AG20443 (cell line): ENCODE measurements at places on chromosomes 2 and 18.

- DNase-seq = peak; percentile 12
Measured at GRCh38 chr2:209872675-209873074, 101.0 kb downstream of the UNC80 start.

- no peak for DNase-seq
Measured at GRCh38 chr18:38688416-38688815, 1122.8 kb upstream of the CELF4 start.

- no peak for DNase-seq
Measured at GRCh38 chr2:234597576-234597861, 100.6 kb upstream of the ARL4C start.

GRCh38 chr2:40814616-40815015 is 362.7 kb upstream of the SLC8A1 start:
- no peak for DNase-seq

DNA sequence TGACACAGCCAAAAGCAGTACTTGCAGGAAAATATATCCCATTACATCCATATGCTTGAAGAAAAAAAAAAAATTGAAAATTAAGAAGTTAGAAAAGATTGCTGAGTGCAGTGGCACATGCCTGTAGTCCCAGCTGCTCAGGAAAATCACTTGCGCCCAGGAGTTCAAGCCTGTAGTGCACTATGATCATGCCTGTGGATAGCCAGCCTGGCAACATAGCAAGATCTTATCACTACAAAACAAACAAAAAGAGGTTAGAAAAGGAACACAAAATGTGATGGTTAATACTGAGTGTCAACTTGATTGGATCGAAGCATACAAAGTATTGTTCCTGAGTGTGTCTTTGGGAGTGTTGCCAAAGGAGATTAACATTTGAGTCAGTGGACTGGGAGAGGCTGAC is 361.9 kb downstream of the NYAP2 start:
- DNase-seq = no peak

- no peak for DNase-seq
Measured at GRCh38 chr2:203858176-203858575, 9.4 kb upstream of the CTLA4 start.

DNA sequence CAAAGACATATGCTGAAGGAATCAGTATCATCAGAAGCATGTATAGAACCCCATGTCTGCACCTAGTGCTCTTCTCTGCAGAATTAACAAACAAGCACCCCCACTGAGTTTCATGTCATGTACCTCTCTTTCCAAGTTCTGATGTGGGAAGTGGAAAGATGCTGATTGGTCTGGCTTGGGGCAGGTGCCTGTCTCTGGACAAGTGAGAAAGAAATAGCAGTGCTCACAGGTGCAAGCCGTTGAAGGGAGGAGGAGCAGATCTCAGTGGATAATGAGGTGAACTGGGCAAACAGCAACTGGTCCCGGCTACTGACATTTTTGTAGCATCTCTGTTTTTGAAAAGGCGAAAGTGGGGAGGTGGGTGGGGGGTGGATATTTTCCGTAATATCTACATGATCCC is 17.5 kb upstream of the ACVR1 start:
- DNase-seq = no peak
